Stimulated activated CD8-positive, alpha-beta memory T cell treated with anti-CD3 and anti-CD28 coated beads, Interleukin-4, amount 100 ng/mL, for 1 hour (primary cell): ENCODE measurements at places on chromosomes 12 and 14.

GRCh38 chr12:52152905-52153317 lies 38.9 kb downstream of the KRT80 start:
- no peak for DNase-seq

- no peak for DNase-seq
These were observed 5.9 kb upstream of the APOLD1 start for GRCh38 chr12:12779529-12779928.

DNA sequence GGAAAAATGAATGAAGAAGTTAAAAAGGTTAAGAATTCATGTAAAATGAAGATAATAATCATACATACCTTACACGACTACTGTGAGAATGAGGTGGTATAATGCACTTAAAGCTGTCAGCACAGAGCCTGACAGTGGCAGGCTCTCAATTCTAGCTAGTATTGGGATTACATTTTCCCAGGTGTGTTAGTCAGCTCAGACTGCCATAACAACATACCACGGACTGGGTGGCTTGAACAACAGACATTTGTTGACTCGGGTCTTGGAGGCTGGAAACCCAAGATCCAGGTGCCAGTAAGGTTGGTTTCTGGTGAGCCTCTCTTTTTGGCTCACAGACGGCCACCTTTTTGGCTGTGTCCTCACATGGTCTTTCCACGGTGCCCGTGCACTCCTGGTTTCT lies 167.8 kb downstream of the CHST11 start:
- DNase-seq: no peak

DNA sequence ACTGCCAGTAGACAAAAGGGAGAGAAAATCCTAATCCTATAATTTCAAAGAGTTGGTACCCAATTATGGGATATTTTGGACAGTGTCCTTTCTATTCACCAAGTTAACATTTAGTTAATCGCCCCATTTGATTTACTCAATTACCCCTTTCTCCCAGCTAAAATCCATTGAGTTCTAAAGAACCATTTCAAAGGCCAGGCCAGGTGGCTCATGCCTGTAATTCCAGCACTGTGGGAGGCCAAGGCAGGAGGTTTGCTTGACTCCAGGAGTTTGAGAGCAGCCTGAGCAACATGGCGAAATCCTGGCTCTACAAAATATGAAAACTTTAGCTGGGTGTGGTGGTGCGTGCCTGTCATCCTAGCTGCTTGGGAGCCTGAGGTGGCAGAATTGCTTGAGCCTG lies 5.5 kb upstream of the GPR19 start:
- no peak for DNase-seq

GRCh38 chr12:127785540-127785939 lies 481.4 kb upstream of the TMEM132C start:
- no peak for DNase-seq

DNA sequence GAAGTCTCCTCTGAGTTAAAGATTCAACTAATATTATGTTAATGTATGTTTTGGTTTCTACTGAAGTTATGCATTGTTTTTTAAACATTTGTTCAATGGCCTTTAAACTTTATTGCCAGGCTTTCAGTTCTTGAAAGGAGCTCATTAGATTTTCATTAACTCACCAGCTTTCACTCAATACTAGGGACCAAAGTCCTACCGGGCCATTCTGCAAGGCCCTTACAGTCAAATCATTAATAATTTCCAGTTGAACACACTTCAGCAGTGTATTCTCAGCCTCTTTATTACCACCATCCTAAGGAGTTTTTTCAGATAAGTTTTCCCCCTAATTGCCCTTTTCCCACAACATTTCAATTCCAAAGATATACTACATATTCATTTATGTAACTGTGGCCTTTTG lies 409.2 kb downstream of the DIO2 start:
- DNase-seq: no peak

DNA sequence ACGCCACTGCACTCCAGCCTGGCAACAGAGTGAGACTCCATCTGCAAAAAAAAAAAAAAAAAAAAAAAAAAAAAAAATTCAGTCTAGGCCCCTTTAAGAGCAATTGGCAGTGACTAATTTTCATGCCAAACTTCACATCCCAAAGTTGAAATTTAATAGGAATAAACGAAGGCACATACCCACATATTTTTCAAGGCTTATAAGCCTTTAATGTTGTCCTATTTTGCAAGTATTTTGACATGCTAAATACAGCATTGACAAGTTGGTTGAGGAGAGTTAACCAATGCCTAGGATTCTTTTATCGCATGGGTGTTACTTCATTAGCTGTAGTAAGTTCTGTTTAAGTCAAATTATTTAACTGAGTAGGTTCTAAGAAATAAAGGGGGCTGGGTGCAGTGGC lies 23.5 kb upstream of the HIP1R start:
- DNase-seq: no peak

DNA sequence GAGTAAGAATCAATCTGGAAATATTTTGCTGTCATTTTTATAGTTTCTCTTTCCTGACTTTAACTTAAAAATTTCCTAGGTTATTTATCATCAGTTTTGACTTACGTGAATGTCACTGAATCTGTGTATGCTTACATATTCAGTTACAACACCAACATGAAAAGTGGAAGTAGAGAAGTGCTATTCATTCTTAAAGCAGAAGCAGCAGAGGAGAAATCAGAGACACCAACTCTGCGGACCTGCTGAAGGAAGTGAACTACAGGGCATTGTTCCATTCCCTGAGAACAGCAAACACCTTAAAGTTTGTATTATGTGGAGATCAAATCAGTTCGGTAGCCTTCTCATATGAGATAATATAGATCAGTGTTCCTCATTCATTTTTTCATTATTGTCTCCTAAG lies 34.1 kb downstream of the RAD51B start:
- no peak for DNase-seq

DNA sequence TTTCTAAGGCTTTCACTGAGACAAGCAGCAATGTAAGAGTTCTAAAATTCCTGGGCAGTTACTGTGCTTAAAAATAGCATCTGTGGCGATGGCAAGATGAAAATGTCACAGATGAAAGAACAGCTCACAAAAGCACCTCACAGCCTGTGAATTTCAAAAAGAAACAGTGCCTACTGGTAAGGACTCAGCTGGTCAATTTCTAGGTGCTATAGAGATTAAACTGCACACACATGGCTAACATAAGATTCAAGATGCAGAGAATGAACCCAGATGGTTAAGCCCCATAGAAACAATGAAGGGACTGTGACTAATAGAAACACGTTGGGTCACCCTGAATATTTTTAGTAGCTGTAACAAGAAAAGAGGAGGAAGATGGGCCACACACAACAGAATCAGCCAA lies 12.0 kb upstream of the IL26 start:
- DNase-seq: no peak

GRCh38 chr12:62717643-62718042 lies 217.3 kb downstream of the PPM1H start:
- DNase-seq: no peak

DNA sequence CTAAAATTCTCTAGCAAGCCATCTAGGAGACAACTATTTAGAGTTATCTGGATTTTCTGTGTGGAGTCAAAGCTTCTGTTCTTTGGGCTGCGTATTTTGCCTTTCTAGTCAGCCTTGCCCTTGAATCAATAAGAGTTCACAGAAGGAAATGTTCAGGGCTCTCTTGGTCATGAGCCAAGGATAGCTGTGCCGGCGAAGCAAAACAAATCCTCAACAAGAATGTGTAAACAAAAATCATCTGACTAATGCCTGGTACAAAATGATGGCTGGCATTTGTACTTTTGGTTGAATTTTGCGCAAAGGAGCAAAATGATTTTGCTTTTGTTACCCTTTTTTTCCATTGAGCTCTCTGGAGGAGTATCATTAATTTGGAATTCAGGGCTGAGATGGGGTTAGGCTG lies 171.1 kb downstream of the DACT1 start:
- no peak for DNase-seq

DNA sequence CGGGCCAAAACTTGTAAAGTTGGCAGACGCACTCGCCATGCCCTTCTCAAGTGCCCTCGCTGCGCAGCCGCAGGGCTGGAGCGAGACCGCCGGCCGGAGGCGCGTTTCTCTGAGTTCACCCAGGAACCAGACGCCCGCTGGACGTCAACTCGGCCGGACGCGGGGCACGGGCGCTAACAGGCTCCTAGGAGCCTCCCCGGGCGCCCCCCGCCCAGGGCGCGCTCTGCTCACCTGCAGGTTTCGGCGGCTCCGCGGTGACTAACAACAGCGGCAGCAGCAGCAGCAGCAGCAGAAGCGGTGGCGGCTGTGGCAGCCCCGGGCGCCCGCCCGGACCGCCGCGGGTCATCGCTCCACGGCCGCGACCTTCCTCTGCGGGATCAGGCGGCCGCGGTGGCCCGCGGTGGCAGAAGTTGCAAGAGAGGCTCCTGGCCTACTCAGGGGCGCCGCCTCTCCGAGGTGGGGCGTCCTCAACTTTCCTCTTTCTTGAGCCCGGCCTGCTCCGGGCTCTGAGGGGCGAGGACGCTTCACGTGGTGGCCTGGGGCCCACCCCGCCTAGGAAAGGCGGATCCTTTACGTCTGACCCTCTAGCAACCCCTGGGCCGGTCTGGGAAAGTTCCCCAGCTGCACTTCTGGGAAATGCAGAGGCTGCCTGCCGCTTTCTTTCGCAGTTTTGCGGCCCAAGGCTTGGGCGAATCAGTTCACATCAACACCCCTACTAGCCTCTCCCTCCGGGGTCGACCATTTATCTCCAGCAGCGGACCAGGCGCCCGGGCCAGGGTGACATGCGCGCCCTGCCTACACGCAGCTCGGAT lies at the start of gene PLBD1:
Gene PLBD1, minus strand, starts transcription at position 533 of the 812 bp plus-strand sequence. Its CDS starts 187 bp downstream, at position 346.
- DNase-seq: no peak
